ENCODE measurements at places on chromosomes 7 and 10.
A peak's percentile ranks its signal among the peaks of the same experiment; 100 is the strongest.

GRCh38 chr7:78370936-78371335, 572.4 kb downstream of the PHTF2 start:
- no peak for DNase-seq

DNA sequence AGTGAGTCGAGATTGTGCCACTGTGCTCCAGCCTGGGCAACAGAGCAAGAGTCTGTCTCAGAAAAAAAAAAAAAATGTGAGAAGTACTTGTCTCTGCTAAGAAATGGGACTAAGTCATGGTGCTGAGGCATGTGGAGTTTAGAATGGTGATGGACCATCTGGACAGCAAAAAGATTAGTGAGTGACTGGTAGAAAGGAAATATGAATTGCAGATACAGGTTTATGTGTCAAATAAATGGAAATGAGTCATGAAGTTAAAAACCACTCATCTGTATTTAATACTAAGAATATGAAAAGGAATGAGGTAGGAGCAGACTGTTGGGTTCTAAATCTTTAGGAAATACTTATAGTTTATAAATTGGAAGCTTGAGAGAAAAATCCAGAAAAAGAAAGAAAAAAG, 625.7 kb upstream of the ANKRD30A start:
- no peak for DNase-seq

GRCh38 chr10:118763202-118763988, 8.6 kb upstream of the CACUL1 start:
- no peak for DNase-seq

DNA sequence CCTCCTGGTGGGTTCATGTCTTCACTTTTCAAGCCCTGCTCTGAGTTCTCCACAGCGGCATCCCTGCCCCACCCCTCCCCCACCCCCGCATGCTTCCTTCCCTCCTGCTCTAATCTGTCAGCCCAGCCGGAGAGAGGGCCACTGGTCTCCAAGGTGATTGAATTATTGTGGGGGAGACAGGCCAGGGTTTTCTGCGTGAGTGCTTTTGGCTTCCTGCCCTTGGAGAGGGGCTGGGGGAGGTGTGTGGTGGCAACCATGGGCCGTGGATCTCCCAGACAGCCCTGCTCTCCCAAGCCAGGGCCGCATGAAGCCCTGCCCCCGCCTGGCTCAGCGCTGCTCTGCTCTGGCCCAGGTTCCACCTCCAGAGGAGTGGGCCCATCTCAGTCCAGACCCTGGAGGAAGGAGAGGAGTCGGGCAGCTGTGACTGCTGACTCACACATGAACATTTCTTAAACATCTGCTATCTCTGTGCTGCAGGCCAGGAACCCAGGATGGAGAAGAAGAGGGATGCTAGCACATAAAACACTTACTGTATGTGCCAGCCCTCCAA, 109.9 kb downstream of the ZMIZ1 start:
- no peak for DNase-seq

DNA sequence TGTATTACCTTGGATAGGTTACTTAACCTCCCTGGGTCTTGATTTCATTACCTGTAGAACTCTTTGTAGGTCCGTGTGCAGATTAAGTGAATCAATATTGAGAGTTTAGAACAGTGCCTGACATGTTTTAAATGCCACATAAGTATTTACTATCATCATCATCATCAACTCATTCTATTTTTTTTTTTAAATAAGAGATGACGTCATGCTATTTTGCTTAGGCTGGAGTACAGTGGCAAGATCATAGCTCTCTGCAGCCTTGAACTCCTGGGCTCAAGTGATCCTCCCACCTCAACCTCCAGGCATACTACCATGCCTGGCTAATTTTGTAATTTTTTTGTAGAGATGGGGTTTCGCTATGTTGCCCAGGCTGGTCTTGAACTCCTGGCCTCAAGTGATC, 132.0 kb upstream of the FZD8 start:
- DNase-seq, result no peak

- no peak for DNase-seq
Observed at GRCh38 chr10:7538970-7539654, 127.7 kb downstream of the ITIH5 start.

- DNase-seq, result no peak
Observed at GRCh38 chr7:6057316-6058129, 26.3 kb downstream of the ANKRD61 start.

DNA sequence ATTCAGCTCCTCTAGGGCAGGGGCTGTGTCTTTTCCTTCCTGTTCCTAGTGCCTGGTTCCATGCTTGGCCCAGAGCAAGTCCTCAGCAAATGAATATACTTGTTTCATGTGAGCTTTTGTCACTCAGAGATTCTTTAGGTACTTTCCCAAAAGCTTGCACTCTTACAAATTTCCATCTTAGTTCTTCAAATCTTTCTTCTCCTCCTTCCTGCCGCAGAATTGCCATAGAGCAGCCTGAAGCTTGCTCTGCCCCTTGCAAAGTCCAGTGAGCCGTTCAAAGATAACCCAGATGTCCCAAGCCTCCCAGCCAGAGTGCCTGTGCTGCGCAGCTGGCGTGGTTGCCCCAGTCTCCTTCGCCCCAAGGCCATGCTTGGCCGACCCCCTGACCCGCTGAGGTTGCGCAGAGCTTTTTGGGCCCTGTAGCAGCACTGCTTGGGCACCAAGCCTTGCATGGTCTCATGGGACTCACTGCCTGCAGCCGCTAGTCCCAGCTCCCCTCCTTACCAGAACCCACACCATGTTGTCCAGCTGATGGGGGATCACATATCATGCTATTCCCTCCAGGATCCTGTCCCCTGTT, 20.7 kb downstream of the CHST3 start:
- no peak for DNase-seq

DNA sequence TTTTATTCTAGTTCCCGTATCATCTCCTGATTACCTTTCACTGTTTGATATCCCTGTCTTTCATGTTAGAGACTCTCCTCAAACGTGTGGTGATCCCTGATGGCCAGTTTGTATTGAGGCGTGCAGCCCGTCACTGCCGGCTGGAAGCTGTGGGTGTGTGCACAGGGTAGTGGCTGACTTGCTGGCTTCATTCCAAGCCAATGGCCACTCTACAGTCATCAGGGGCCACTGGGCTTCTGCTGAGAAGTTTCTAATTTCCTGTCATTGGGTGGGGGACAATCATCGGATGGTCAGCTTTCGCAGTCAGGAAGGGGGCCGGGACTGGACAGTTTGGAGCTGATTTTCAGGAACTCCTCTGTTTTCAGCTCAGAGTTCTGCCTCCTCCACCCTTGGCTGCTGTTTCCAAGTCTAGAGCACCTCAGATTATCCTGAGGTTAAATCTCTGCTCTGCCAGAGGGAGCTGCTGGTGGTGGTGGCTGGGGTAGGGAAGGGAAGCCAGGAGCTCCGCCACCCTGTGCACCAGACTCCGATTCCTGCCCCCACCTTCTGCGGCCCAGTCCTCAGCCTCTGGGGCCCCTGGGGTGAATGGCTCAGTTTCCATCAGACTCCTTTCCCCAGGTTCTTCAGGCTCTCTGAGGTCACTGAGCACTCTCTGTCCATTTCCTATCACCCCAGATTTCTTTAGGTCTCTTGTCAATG, 34.9 kb downstream of the BAIAP2L1 start:
- DNase-seq, result no peak

GRCh38 chr10:121921238-121921931, 6.4 kb downstream of the ATE1 start:
- DNase-seq, result no peak

GRCh38 chr7:1742555-1743303, 72.7 kb downstream of the ELFN1 start:
- no peak for DNase-seq

GRCh38 chr7:76343294-76343930, 15.4 kb downstream of the YWHAG start:
- DNase-seq, result no peak

DNA sequence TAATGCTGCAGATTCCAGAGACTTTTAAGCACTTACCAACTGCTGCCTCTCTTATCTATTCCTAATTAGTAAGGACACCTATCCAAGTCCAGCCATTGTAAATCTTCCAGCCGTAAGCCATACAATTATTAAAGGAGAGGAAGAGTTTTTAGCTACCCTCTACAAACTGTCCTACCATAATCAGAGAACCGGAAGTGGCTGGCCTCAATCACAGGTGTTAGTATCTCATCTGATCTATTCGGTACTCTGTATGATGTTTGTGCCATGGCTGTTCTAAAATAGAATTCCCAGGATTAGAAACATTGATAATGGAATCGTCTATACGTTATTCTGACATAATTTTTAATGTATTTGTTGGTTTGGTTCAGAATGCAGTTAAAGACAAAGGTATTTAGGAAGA, 102.8 kb downstream of the MICU1 start:
- no peak for DNase-seq

GRCh38 chr7:113279256-113279655, 160.9 kb upstream of the SMIM30 start:
- no peak for DNase-seq

DNA sequence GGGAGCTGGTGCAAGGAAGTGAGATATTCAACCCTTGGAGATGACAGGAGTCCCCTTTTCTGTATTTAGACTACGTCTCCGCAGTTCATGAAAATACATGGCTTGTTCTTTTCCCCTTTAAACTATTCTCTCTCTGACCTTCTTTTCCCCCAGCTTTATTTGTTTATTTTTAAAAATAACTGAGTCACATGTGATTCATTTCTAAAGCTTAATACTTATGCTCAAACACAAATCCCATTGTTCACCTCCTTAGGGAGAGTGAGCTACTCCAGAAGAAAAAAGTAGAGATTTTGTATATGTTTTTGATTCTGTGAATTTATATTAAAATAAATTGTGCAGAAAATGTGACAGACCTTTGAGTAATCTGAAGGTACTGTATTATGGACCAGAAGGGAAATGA, 35.9 kb upstream of the FZD1 start:
- DNase-seq, result no peak

- DNase-seq, result no peak
Observed at GRCh38 chr10:54139819-54140428, 661.1 kb downstream of the PCDH15 start.

DNA sequence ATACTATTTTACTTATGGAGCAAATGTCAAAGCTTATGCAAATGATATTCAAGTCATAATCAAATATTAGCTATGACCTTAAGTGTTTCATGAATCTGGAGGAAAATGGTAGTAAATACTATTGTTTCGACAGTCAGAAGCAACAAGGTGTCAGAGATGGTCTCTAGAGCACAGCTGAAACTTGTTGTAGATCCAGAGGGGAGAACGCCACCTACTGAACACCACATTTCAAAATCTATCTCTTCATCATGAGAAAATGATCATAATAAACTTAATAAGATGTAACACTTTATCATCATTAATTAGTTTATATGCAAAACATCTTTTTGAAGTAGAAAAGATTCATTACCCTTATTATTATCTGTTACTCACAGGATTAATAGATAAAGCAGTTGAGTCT, 418.7 kb downstream of the GATA3 start:
- no peak for DNase-seq

DNA sequence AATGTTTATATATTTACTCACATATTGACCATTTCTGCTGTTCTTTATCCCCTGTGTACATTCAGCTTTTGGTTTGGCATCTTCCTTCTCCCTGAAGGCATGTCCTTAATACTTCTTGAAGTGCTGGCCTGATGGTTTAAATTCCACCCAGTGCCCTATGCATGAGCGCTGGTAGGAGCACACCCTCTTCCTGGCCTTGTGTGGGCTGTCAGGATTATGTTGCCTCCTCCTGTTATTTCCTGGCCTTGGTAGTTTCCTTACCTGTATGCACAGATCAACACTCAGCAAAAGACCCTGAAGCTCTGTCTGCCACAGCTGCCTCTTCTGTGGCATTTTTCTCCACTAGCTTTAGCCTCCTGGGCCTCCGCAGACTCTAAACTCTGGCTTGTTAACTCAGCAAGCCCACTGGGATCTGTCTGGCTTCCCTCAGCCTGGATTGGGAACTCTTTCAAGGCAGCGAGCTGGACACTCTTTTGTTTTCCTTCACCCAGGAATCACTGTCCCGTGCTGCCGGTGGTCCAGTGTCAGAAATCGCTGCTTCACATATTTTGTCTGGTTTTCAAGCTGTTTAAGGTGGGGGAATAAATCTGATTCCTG, 595.2 kb downstream of the SDK1 start:
- no peak for DNase-seq

DNA sequence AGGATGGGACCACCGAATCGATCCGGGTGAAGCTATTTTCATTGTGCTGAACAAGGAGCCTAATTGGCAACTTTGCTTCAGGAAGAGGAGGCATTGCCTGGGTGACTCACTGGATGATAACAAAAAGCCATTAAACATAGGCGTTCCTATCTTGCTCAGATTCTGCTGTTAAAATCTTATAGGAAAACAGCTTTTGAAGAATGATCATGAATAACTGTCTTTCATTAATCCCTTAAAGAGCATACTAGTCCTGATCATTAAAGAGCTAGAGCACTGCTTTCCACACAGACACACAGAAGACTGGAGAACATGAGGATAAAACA, 174.2 kb upstream of the IMMP2L start:
- DNase-seq, result no peak

- DNase-seq, result no peak
Observed at GRCh38 chr10:17428351-17429097, 25.9 kb downstream of the ST8SIA6 start.

DNA sequence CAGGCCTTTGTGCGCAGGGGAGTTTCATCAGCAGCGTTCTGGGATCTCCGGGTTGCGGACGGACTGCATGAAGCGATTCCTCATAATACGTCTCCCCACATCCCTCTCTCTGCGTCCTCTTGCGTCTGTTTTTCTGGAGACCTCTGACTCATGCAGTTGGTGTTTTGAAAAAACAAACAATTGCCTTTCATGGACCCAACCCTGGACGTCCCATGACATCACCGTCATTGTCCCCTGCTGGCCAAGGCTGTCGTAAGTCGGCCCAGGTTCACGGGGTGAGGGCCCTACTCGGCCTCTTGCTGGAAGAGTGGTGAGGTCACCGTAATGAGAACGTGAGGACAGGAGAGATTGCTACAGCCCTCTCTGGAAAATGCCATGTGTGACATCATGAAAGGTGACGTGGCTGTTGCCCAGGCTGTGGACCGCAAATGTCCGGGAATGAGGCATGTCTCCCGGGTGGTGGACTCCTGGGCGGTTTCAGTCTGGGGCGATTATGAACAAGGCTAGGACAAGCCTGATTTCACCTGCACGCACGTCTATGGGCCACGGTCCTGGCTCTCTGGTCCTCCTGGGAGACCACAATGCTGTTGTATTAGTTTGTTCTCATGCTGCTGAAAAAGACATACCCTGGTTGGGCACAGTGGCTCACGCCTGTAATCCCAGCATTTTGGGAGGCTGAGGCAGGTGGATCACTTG, 9.8 kb upstream of the MAFK start:
- DNase-seq, result no peak

- DNase-seq, result peak; percentile 61
Observed at GRCh38 chr7:27184337-27185012, 557 bp downstream of the HOXA11 start.

- no peak for DNase-seq
Observed at GRCh38 chr10:17022466-17022825, 107.2 kb downstream of the CUBN start.

- DNase-seq, result no peak
Observed at GRCh38 chr10:124388476-124388822, 30.3 kb downstream of the OAT start.

- no peak for DNase-seq
Observed at GRCh38 chr7:50779427-50779826, 3.3 kb downstream of the GRB10 start.
